ENCODE measurements at places on chromosomes 12 and 14. TPM values are rescaled to one million over a fixed set of nuclear protein-coding genes. Genes with fewer than 3 reads are reported as not detected.

Gene TPI1
- polyA plus RNA-seq = 493 TPM

Gene NDRG2
- 19.6 TPM for polyA plus RNA-seq

Gene DNAL1
- 3.8 TPM for polyA plus RNA-seq

Gene RAP1B
- 399 TPM for polyA plus RNA-seq

Gene TXNRD1
- 43.4 TPM for polyA plus RNA-seq

Gene IAPP
- not detected for polyA plus RNA-seq

Gene CLEC6A
- polyA plus RNA-seq = not detected

Gene GYS2
- 0.08 TPM for polyA plus RNA-seq

Gene KRT75
- polyA plus RNA-seq = not detected

Gene CLEC14A
- not detected for polyA plus RNA-seq

- no peaks in the 10 kb centered on the region for H3K36me3 ChIP-seq
- H3K4me1 ChIP-seq = no peaks in the 10 kb centered on the region
- H3K4me3 ChIP-seq = no peak overlapping the region
- no peaks in the 10 kb centered on the region for H3K27me3 ChIP-seq
These were observed 43.8 kb downstream of the ATXN7L3B start for GRCh38 chr12:74581439-74581838.

DNA sequence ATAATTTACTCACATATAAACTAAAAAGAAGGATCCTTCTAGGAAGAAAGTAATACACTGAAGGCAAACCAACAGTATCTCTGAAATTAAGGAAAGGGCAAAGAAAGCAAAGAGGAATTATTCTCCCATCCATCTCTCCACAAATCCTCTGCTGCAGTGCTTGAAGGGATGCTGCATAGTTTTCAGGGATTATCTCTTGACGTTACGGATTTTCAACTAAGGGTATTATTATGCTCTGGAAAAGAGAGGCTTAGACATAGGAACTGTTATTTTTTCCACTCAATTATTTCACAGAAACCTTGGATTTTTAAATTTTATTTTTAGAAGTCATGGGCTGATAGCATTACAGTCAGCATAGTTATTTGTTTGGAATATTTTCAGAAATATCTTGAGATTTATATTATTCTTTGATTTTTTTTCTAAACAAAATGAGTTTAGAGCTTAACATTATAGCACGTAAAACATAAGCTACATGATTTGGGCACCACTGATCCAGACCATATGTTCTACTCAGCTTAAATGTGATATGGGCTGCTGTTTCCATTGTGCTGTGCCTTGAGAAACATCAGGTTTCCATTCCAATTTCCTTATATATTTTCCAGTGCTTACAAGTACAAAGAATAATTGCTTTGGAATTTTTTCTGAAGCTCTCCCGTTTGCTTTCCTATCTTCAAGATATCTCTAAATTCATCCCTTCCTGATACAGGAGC lies 57.9 kb upstream of the DCN start:
- H3K4me1 ChIP-seq = no peaks in the 10 kb centered on the region
- no peak for DNase-seq
- no peaks in the 10 kb centered on the region for H3K36me3 ChIP-seq

GRCh38 chr14:103562429-103563225 lies at the start of the genes BAG5 and COA8:
Gene BAG5, minus strand, starts transcription at chr14:103562657. Its CDS starts 1,493 bp downstream, at chr14:103561164.
Gene COA8, plus strand, starts transcription at chr14:103562960. Its CDS starts 42 bp downstream, at chr14:103563002.
- peak; percentile 81 for DNase-seq
- H3K36me3 ChIP-seq = peaks cover 25% of the 10 kb centered on the region
- peak within 1 kb of the TSS; percentile 89 for H3K27ac ChIP-seq
- H3K4me1 ChIP-seq = peaks cover 53% of the 10 kb centered on the region

GRCh38 chr12:89401433-89402058 lies 49.2 kb upstream of the DUSP6 start:
- no peak overlapping the region for H3K4me3 ChIP-seq
- H3K4me1 ChIP-seq = peaks cover 23% of the 10 kb centered on the region

DNA sequence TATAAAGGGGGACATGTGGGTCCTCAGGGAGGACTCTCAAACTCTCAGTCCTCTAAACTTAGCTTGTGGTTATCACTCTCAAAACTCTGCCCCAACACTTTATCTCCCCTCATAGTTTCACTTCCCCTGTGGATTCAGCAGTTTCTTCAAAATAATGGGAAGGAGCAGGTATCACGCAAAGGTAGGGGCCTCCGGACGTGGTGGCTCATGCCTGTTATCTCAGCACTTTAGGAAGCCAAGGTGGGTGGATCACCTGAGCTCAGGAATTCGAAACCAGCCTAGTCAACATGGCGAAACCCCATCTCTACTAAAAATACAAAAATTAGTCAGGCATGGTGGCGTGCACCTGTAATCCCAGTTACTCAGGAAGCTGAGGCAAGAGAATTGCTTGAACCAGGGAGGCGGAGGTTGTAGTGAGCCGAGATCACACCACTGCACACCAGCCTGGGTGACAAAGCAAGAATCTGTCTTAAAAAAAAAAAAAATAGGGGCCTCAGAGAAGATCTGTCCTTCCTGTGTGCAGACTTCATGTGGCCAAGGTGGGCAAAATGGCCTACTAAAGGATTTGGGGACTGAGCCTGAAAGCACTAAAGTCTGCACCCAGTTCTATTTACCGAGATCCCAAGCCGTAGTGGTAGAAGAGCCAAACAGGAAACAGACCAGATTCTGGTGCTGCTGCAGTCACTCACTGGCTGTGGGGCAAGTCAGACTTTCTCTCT lies 6.4 kb downstream of the ITGB7 start:
- H3K4me1 ChIP-seq = peaks cover 76% of the 10 kb centered on the region
- peak overlapping the region; percentile 55 for H3K4me3 ChIP-seq
- DNase-seq = peak; percentile 71
- no peaks in the 10 kb centered on the region for H3K27me3 ChIP-seq
- H3K36me3 ChIP-seq = peaks cover 27% of the 10 kb centered on the region

- DNase-seq = peak; percentile 38
- peaks cover 3% of the 10 kb centered on the region for H3K4me1 ChIP-seq
- H3K27ac ChIP-seq = no peak overlapping the region
- no peaks in the 10 kb centered on the region for H3K27me3 ChIP-seq
- H3K36me3 ChIP-seq = no peaks in the 10 kb centered on the region
These were observed 15.0 kb downstream of the GXYLT1 start for GRCh38 chr12:42129595-42130204.

DNA sequence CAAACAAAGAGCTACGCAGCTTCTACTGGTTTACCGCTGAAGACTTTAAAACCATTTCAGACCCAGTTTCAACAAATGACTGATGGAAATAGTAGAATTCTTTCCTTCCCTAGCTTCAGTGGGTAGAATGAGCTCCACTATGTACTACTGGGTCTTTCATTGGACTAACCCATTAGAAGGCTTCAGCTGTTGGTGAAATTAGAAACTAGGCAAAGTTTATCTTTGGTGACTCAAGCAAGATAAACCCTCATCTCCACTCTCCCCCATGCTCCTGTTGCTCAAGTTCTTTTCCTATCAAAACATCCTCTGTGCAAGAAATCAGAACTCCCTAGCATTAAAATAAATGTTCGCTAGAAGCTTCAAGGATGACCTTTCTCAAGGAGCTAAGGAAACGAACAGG lies 159.2 kb downstream of the PAWR start:
- no peaks in the 10 kb centered on the region for H3K27me3 ChIP-seq
- DNase-seq = no peak
- H3K36me3 ChIP-seq = no peaks in the 10 kb centered on the region
- no peaks in the 10 kb centered on the region for H3K4me1 ChIP-seq
- no peak overlapping the region for H3K4me3 ChIP-seq

- peaks cover 26% of the 10 kb centered on the region for H3K27me3 ChIP-seq
- H3K27ac ChIP-seq = no peak overlapping the region
- DNase-seq = peak; percentile 16
- H3K36me3 ChIP-seq = no peaks in the 10 kb centered on the region
These were observed 612.0 kb downstream of the VRK1 start for GRCh38 chr14:97408937-97409815.

GRCh38 chr12:108668063-108668462 lies 34.4 kb upstream of the SELPLG start:
- no peak overlapping the region for H3K27ac ChIP-seq
- DNase-seq = no peak
- H3K4me3 ChIP-seq = no peak overlapping the region
- H3K4me1 ChIP-seq = peaks cover 11% of the 10 kb centered on the region
- no peaks in the 10 kb centered on the region for H3K27me3 ChIP-seq

DNA sequence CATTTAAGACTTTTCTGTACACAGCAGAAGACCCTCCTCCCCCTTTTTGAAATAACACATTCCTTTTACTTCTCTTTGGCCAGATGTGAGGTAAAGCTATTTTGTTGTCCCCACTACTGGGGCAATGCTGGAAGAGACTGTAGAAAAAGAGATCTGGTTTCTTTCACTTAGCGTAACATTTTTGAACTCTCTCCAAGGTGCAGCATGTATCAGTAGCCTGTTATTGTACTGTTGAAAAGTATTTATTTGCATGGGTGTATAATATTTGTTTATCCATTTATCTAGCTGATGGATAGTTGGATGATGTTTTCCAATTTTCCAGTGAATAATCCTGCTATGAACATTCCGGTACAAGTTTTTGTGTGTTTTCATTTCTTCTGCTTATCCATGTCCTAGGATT lies 335.2 kb downstream of the SOX5 start:
- H3K27ac ChIP-seq = no peak overlapping the region
- no peak for DNase-seq
- H3K27me3 ChIP-seq = no peaks in the 10 kb centered on the region
- no peaks in the 10 kb centered on the region for H3K36me3 ChIP-seq
- H3K4me3 ChIP-seq = no peak overlapping the region
- H3K4me1 ChIP-seq = no peaks in the 10 kb centered on the region

DNA sequence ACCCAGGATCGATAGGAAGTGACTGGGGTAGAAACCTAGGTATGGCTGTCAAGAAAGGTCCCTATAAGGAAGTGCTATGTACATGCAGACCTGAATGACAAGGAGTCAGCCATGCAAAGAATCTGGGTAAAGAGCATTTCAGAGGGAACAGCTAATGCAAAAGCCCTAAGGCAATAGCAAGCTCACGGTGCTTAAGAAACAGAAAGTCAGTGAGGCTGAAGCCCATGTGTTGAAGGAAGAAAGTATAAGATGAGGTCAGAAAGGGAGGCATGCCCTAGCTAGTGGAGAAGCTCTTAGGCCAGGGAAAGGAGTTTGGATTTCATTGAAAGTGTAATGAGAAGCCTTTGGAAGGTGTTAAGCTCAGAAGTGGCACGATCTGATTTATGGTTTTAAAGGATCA lies 6.0 kb upstream of the ADCY6 start:
- DNase-seq = no peak
- no peaks in the 10 kb centered on the region for H3K4me1 ChIP-seq
- no peak overlapping the region for H3K4me3 ChIP-seq
- no peak overlapping the region for H3K27ac ChIP-seq
- peaks cover 4% of the 10 kb centered on the region for H3K27me3 ChIP-seq
- no peaks in the 10 kb centered on the region for H3K36me3 ChIP-seq

GRCh38 chr12:70560671-70561070 lies 76.6 kb downstream of the PTPRB start:
- no peak overlapping the region for H3K27ac ChIP-seq
- H3K36me3 ChIP-seq = no peaks in the 10 kb centered on the region
- no peaks in the 10 kb centered on the region for H3K27me3 ChIP-seq
- no peak for DNase-seq

- no peak for DNase-seq
- no peaks in the 10 kb centered on the region for H3K4me1 ChIP-seq
- H3K27ac ChIP-seq = no peak overlapping the region
- H3K27me3 ChIP-seq = no peaks in the 10 kb centered on the region
These were observed 101.7 kb upstream of the C14orf180 start for GRCh38 chr14:104477666-104478380.

- H3K27me3 ChIP-seq = peaks cover 2% of the 10 kb centered on the region
- H3K4me3 ChIP-seq = no peak overlapping the region
- no peak overlapping the region for H3K27ac ChIP-seq
These were observed 70.9 kb downstream of the VWF start for GRCh38 chr12:6053541-6053940.
